GM12864 (cell line): ENCODE measurements at places on chromosomes 3 and 15.
A peak's percentile ranks its signal among the peaks of the same experiment; 100 is the strongest.

DNA sequence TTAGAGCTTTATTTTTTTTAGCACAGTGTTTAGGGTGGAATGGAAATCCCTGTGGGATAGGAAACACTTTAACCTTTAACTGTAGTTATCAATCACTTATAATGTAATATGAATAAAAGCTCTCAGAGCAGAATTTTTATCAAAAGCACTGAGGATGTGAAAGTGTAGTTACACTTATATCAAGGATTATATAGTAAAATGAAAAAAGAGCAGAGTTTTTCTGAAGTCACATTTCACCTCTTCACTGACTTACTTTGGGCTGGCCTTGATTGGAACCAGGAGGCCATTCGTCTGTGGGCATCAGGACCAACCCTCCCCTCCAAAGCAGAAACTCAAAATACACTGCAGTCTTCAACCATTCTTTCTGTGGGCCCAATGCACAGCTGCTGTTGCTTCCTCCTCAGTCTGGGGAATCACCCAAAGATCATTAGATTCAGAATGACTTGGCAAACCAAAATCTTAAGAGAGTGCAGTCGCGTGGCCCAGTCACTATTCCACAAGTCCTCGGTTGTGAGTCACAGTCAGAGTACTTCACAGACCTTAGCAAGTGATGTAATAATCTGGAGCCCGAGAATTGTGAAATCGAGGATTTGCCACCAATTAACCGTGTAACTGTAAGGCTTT, 132.6 kb upstream of the COL8A1 start:
- DNase-seq: peak; percentile 79

GRCh38 chr3:9074079-9074478, 110.8 kb upstream of the RAD18 start:
- no peak for DNase-seq

- DNase-seq: no peak
Measured at GRCh38 chr3:128082546-128082945, 30.3 kb downstream of the SEC61A1 start.

DNA sequence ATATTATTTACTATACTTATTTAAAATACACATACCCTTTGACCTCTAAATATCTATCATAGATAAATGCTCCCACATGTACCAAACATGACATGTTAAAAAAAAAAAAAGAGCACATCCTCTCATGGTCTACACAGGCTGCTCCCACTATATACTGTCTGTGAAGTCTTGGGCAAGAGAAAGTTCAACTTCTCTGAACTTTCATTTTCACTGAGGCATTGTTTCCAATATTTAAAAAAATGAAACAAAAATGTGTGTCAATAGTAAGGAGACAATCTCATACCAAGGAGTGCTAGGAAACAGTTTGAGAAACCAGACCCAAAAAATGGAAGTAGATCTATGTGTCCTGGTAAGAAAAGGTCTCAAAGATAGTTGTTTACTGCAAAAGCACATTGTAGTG, 29.3 kb downstream of the SLC4A7 start:
- DNase-seq: no peak

DNA sequence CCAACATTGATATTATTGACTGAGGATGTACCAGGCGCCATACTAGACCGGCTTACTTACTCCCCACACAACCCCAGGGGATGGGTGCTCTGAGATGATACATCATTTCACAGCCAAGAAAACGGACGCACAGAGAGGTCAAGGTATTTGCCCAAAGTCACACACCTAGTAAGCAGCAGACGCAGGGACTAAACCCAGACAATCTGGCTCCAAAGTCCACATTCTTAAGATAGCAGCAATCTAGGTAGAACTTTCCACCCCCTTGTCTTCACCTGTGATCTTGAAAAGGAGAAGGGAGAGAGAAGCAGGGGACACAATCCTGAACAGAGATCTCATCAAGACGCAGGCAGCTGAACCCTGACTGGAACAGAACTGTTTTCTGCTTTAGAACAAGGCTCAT, 200.6 kb downstream of the XXYLT1 start:
- no peak for DNase-seq

DNA sequence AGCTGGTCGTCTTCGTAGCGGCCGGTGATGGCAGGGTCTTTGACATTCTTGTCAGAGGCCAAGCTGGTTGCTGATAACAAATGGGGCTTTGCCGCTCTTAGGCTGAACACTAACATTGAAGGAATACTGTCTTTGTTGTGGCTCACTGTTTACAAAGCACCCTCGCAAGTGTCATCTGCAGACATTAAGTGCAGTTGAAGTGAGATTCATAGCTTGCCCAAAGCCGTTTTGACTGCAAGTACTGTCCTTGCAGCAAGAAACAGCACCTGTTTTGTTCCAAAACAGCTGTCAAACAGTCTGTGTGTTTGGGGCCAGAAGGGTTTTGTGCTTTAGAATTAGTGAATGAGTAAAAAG, 568 bp downstream of the SENP2 start:
- no peak for DNase-seq

GRCh38 chr3:31247850-31248562, 284.7 kb upstream of the STT3B start:
- no peak for DNase-seq

DNA sequence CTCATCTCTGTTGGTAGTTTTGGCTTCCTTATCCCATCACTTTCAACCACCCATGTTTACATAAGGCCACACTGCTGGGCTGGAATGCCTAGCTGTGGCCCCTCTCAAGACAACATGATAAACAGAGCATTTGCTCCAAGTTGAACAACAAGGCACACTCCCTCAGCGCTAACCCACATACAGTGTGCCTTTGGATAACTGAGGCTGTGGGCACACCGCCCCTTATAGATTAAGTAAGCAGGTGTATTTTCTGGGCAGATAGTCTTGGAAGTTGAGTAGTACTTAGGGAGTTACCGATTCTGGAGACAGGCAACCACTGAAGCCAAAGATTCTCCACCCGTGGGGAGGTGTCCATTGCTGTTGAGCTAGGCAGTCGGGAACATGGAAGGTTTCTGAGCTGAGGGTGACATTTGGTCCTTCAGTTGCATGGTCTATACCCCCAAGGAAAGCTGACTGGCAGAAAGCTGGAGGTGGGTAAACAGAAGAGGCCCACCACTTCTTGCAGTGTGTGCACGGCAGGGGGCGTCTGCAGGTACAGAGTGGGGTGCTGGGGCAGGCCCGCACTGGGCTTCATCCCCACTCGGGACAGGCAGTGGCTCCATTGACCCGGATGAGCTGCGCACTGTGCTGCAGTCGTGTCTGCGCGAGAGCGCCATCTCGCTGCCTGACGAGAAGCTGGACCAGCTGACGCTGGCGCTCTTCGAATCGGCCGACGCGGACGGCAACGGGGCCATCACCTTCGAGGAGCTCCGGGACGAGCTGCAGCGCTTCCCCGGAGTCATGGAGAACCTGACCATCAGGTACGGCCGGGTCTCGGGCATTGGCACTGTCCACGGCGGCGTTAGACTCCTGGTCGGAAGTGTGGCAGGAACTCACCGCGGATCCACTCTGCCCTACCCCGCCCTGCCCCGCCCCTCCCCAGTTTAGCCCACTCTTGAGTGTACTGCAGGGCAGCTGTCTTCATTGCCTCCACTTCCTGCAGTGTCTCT, 16.8 kb downstream of the NOX5 start:
- DNase-seq: no peak

DNA sequence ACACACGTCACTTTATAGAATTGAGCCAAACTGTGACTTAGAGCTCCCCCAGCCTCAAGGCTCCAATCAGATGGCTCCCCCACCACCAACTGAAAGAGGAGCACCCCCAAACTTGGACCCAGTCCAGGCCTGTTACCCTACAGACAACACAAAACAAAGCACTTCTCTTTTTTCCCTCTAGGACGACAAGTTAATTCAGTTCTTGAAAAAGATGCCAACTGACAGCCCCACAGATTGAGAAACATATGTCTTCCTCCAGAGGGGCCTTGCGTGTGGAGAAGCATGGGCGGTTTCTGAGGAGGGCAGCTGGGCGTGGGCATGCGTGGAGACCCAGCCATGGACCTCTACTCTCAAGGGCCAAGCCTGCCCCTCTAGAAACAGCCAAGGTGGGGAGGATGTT, 229.5 kb downstream of the SHQ1 start:
- DNase-seq: no peak

GRCh38 chr3:25300141-25300540, 127.9 kb upstream of the RARB start:
- no peak for DNase-seq

DNA sequence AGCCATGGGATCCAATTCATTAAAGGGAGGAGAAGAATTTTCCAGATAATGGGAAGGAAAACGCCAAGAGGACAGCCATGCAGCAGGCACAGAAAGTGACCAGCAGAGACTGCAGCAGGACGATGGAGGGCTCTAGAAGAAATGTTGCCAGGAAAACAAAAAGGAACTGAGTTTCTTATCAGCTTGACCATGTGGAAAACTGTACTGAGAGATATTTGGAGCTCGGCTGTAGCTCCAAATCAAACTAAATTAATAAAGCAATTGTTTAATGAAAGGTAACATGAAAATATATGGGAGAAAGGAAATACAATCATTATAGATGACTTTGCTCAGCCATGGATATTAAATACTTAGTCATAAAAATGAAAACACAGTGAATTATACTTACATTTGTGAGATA, 63.7 kb downstream of the SSR3 start:
- DNase-seq: no peak

DNA sequence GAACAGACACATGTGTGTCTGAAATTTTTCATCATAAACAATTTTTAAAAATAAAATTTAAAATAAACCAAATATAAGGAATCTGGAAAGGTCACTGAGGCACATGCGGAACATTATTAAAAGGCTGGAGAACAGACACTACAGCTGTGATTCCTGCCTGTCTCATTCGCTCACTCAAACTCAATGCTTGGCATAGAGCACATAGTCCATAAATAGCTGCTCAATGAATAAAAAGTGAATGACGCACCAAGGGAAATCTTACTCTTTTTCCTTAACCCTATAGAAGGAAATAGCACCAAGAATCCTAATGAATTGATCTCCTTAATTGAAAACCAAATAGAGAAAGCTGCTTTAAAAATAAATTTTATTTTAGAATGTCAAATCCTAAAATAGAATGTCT, 98.4 kb downstream of the FSIP1 start:
- DNase-seq: no peak

DNA sequence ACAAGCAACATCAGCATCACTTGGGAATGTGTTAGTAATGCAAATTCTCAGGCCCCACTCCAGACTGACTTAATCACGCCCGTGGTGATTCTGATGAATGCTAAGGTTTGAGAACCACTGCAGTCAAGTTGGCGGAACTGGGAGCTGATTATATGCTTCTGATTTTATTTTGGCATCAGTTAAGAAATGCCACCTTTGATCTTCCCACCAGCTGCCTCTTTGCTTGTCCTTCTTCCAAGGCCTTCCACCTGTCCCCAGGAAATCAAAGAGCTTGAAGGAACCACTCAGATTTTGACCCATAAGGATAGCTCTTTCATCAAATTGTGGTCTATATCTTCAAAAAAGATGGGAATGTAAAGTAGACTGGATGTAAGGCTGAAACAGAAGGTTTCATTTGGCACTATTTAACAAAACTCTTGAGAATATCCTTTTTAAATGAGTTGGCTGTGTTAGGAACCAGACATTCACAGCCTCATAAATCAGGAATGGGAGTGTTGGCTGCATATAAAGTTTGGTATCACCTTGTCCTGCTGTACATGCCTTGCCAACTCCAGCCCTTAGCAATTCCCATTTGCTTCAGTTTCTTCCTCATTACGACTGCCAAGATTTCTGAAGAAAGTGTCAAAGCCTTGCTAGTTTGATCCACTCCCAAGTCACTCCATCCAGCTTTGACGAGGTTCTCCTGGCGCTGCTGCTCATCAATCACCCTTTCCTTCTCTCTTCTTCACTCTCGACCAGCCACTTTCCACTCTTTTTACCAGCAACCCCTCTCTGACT, 125.8 kb upstream of the NPHP3 start:
- no peak for DNase-seq

GRCh38 chr15:57337868-57338411, 38.4 kb upstream of the CGNL1 start:
- no peak for DNase-seq

DNA sequence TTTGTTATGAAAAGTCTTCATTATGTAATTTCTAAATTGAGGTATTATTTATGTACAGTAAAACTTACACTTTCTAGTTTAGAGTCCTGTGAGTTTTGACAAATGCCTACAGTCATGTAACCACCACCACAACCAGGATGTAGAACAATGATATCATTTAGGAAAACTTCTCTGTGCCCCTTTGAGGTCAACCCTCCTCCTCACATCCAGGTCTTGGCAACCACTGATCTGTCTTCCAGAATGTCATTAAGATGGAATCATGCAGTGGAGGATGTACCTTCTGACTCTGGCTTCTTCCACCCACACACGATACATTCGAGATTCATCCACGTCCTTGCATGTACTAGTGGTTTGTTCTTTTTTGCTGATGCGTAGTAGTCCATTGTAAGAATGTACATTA, 23.2 kb downstream of the MINAR1 start:
- no peak for DNase-seq

GRCh38 chr3:72395776-72396311, 452.4 kb downstream of the SHQ1 start:
- DNase-seq: no peak

DNA sequence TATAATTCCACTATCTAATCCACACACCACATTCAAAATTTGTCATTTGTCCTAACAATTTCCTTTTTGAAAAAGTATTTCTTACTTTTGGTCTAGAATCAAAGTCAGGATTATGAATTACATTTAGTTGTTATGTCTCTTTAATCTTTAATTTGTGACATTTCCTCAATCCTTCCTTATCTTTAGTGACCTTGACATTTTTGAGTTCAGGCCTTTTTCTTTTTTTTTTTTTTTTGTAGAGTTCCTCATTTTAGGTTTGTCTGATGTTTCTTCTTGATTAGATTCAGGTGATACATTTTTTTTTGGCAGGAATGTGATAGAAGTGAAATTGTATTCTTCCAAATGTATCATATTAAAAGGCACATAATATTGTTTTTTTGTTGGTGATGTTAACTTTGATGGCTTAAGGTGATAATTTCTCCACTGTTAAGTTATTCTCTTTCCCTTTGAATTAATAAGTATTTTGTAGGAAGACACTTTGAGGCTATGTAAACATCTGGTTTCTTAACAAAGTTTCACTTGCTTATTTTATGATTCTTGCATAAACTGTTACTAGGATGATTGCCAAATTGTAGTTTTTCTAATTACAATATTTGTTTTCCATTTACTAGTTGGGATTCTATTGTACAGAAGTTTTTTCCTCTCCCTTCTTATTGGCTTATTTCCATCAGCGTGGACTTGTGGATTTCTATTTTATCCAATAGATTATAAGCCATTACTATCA, 16.3 kb downstream of the SLC35G2 start:
- no peak for DNase-seq

DNA sequence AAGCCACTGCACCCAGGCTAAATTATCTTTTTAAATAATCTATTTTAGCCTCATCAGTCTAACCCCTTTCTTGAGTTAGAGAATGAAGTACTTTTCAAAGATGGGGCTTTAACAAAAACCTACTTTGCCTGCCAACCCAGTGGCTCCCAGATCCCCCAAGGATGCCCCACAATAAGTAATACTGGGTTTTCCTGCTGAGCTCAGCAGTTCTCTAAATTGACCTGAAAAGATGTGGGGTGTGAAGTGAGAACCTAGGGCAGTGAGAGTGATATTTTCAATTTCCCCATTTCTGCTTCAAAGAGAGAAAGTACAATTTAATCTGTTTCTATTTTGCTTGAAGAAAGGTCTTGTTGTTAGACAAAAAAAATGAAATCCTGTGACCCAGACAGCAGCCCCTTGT, 318.5 kb upstream of the UMPS start:
- no peak for DNase-seq
